Effector memory CD4-positive, alpha-beta T cell (primary cell): ENCODE measurements at places on chromosomes 7 and 10.

DNA sequence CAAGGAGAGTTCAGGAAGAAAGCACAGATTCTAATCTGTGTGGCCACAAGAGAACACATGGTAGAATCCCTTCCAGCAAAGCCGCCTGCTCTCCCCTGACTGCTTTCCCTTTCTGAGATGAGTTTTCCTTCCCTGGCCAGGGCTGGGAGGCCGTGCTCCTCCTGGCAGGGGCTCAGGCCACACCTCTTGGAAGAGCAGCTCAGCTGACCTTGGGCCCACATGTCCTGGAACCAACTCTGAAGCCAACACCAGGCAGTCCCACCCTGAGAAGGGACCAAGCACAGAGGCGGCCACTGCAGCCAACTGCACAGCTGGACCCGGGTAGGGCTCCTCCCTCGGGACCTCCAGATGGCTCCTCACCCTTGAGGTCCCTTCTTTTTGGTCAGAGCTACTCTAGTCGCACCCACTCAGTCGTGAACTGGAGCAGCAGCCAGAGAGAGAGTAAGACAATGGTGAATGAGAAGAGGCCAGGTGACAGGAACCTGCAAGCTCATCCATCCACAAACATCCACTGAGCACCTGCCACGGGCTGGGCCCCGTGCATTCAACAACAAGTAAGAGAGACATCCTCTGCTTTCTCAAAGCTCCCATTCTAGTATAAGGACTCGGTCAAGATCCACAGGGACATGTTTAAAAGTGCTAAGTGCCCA is 40.3 kb downstream of the FAM53B start:
- DNase-seq = no peak

- DNase-seq = no peak
Measured at GRCh38 chr7:93055543-93056107, 62.2 kb downstream of the SAMD9 start.

- DNase-seq = no peak
Measured at GRCh38 chr7:13217768-13218167, 530.3 kb downstream of the ARL4A start.

DNA sequence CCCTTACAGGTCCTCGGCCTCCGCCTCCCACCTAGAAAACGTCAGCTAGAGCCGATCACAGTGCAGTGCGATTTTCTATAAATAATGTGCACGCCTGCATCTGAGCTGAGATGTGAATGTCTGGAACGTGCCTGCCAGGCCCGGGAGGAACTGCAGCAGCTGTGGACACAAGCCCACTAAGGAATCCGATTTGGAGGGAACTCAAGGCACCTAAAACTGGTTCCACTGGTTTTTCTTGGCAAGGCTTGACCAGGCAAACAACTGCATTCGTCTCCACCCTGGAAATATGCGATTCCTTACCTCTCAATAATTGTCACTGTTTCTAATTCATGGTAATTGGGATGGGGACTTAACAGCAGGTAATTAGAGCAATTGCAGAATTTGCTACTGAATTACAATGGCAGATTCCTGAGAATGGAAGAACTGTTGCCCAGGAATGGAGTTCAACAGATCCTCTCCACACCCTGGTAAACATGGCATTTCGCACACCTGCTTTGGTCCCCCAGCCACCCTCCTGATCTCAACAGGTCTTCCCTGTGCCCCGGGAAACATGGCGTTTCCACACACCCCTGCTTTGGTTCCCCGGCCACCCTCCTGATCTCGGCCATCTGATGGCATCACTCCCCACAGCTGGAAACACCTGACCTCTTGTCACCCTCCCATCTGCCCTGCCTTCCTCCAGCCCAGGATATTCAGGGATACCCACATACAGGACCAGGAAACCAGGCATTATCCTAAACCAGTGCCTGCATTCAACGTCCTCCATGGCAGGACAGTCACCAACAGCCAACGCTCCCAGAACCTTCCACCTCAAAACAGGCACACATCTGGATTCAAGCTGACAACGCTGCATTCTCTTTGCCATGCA is 76.0 kb downstream of the DIP2C start:
- no peak for DNase-seq

GRCh38 chr10:14050598-14050997 is 280.1 kb downstream of the FRMD4A start:
- DNase-seq = no peak
